Tibial nerve (tissue), 4 donors: ENCODE measurements at places on chromosomes 4 and X. TPM values are rescaled to one million over a fixed set of nuclear protein-coding genes. Genes with fewer than 3 reads are reported as not detected.

Gene FAM9C
- not detected for total RNA-seq

DNA sequence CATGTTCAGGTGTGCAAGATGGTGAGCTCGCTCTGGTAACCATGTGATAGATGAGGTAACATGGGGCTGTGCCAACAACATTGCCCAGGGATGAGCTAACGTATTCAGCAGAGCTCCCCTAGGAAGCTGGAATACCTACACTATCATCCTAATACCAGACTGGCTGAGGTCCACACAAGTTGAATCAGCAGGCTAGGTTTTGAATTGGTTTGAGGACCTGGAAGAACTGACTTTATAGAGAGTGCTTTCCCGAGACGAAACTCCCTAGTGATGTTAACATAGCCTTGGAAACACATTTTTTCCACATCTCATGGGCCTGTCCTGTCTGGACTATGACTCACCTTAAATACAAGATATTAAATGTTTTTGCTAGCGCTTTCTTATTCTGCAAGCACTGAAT, 56.7 kb downstream of the IGFBP7 start:
- no peak overlapping the region for H3K27ac ChIP-seq
- DNase-seq, result no peak
- no peak overlapping the region for H3K4me3 ChIP-seq

- H3K36me3 ChIP-seq, result no peaks in the 10 kb centered on the region
- no peaks in the 10 kb centered on the region for H3K27me3 ChIP-seq
- H3K4me1 ChIP-seq, result no peaks in the 10 kb centered on the region
- H3K27ac ChIP-seq, result peak overlapping the region; percentile 90
- DNase-seq, result peak; percentile 53
- H3K4me3 ChIP-seq, result peak overlapping the region; percentile 91
Measured at GRCh38 chr4:51843309-51844152, 578 bp downstream of the DCUN1D4 start.

GRCh38 chr4:9804918-9805317, 23.5 kb downstream of the DRD5 start:
- H3K27ac ChIP-seq, result no peak overlapping the region
- H3K4me3 ChIP-seq, result no peak overlapping the region
- H3K4me1 ChIP-seq, result no peaks in the 10 kb centered on the region
- no peak for DNase-seq
- H3K36me3 ChIP-seq, result no peaks in the 10 kb centered on the region
- H3K27me3 ChIP-seq, result no peaks in the 10 kb centered on the region

Gene H2BW2
- total RNA-seq, result not detected

DNA sequence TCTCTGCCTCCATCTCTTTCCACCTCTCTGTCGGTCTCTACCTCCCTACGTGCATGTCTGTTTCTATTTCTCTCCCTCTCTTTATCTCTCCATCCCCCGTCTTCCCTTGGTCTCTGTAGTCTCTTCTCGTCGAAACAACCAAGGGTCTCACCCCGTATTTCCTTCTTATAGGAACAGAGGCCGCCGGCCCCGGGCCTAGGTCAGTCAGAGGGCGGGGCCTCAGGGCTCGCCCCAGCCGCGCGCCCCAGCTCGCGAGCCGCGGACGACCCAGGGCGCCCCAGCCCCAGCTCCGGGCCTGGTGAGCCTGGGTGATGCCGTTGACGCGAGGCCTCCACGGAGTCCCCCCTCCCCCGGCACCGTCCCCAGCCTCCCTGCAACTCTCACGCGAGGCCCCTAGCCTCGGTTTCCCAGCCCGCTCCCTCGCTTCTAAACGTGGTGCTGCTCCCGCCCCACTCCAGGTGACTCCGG, 6.6 kb downstream of the TIMM17B start:
- peak overlapping the region; percentile 49 for H3K4me3 ChIP-seq
- DNase-seq, result no peak
- no peaks in the 10 kb centered on the region for H3K36me3 ChIP-seq
- H3K27me3 ChIP-seq, result no peaks in the 10 kb centered on the region

GRCh38 chrX:104325213-104325585, 70.5 kb upstream of the ESX1 start:
- no peaks in the 10 kb centered on the region for H3K36me3 ChIP-seq
- H3K4me1 ChIP-seq, result no peaks in the 10 kb centered on the region
- no peak for DNase-seq
- no peak overlapping the region for H3K4me3 ChIP-seq
- no peaks in the 10 kb centered on the region for H3K27me3 ChIP-seq

Gene CWH43
- total RNA-seq, result not detected

DNA sequence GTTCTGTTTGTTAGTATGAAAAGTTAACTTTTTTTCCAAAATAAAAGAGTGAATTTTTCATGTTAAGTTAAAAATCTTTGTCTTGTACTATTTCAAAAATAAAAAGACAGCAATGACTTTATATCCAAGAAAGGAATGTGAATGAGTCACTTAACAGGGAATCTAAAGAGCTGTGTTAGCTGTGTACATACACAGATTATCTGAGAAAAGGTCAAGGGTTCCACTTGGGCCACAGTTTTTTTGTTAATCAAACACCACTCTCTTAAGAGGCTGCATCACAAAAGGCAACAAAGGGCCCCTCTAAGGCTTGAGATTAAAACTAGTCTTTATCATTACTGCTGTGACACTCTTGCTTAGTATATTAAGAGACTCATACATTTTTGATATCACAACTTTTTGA, 82.1 kb downstream of the FIP1L1 start:
- no peaks in the 10 kb centered on the region for H3K27me3 ChIP-seq
- no peaks in the 10 kb centered on the region for H3K36me3 ChIP-seq
- H3K4me3 ChIP-seq, result no peak overlapping the region

GRCh38 chrX:120236687-120237479, 13.7 kb upstream of the ZBTB33 start:
- DNase-seq, result no peak
- peaks cover 4% of the 10 kb centered on the region for H3K27me3 ChIP-seq
- H3K4me1 ChIP-seq, result no peaks in the 10 kb centered on the region
- H3K27ac ChIP-seq, result no peak overlapping the region
- H3K36me3 ChIP-seq, result no peaks in the 10 kb centered on the region

Gene MTTP
- total RNA-seq, result not detected

GRCh38 chrX:5991393-5991792, 237.3 kb downstream of the NLGN4X start:
- DNase-seq, result no peak
- no peak overlapping the region for H3K27ac ChIP-seq
- H3K36me3 ChIP-seq, result no peaks in the 10 kb centered on the region
- no peaks in the 10 kb centered on the region for H3K27me3 ChIP-seq
- no peaks in the 10 kb centered on the region for H3K4me1 ChIP-seq

Gene CLCN3
- total RNA-seq, result 30.6 TPM

DNA sequence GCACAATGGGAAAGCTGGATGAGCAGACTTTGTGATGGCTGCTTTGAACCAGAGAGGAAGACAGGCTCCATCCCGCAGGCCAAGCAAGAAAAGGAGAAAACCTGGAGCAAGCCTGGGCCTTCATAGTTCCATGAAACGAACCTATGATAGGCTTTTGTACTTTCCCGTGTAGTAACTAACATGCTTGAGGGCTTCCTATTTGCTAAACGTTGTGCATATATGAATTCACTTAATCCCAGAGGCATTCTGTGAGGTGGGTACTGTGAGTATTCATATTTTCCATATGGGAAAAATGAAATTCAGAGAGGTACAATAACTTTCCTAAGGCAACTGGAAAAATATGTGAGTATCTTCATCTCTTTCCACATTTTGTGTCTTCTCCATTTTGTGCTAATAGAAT, 13.6 kb upstream of the APBB2 start:
- H3K4me3 ChIP-seq, result no peak overlapping the region
- H3K27me3 ChIP-seq, result no peaks in the 10 kb centered on the region
- no peak for DNase-seq
- H3K4me1 ChIP-seq, result no peaks in the 10 kb centered on the region

- peak overlapping the region; percentile 60 for H3K4me3 ChIP-seq
- H3K27me3 ChIP-seq, result no peaks in the 10 kb centered on the region
- H3K36me3 ChIP-seq, result no peaks in the 10 kb centered on the region
- peaks cover 31% of the 10 kb centered on the region for H3K4me1 ChIP-seq
- peak overlapping the region; percentile 44 for H3K27ac ChIP-seq
Measured at GRCh38 chr4:142846729-142847596, 862 bp upstream of the INPP4B start.

DNA sequence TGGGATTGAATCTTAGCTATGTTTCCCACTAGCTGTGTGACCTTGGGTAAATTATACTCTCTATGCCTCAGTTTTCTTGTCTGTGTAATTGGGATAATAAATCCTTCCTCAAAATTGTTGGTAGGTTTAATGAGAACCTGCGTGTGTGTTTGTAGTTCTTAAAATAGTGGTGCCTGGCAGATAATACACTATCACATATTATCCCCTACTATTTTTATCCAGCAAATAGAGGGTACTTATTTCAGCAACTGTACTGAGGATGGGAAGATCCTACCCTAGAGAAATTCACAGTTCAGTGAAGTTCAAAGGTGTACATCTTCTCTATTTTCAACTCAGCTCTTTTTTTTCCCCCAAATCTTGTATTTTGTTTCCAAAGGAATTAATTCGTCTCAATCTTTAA, 17.2 kb downstream of the ABHD18 start:
- no peaks in the 10 kb centered on the region for H3K27me3 ChIP-seq
- no peak for DNase-seq
- no peak overlapping the region for H3K27ac ChIP-seq
- H3K4me3 ChIP-seq, result no peak overlapping the region
- H3K4me1 ChIP-seq, result no peaks in the 10 kb centered on the region

GRCh38 chrX:84475101-84475500, 27.2 kb downstream of the HDX start:
- H3K36me3 ChIP-seq, result no peaks in the 10 kb centered on the region
- no peak overlapping the region for H3K27ac ChIP-seq
- H3K4me1 ChIP-seq, result no peaks in the 10 kb centered on the region
- DNase-seq, result no peak
- no peaks in the 10 kb centered on the region for H3K27me3 ChIP-seq
- no peak overlapping the region for H3K4me3 ChIP-seq

DNA sequence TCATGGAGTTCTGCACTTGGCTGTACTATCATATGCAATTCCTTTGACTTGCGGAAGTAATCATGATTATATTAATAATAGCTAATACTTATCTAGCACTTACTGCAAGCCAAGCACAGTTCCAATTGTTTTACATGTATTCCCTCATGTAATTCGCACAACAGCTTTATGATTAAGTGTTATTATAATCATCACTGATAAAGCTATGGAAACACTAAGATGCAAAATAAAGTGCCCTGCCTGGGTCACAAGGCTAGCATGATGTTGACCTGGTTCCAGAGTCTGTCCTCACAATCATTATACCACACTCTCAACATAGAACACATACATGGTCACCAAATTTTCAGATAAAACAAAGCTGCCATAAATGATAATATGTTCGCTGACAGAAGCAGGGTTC, 234.6 kb downstream of the FMR1NB start:
- H3K27ac ChIP-seq, result no peak overlapping the region
- no peak overlapping the region for H3K4me3 ChIP-seq
- H3K4me1 ChIP-seq, result no peaks in the 10 kb centered on the region
- H3K27me3 ChIP-seq, result no peaks in the 10 kb centered on the region

DNA sequence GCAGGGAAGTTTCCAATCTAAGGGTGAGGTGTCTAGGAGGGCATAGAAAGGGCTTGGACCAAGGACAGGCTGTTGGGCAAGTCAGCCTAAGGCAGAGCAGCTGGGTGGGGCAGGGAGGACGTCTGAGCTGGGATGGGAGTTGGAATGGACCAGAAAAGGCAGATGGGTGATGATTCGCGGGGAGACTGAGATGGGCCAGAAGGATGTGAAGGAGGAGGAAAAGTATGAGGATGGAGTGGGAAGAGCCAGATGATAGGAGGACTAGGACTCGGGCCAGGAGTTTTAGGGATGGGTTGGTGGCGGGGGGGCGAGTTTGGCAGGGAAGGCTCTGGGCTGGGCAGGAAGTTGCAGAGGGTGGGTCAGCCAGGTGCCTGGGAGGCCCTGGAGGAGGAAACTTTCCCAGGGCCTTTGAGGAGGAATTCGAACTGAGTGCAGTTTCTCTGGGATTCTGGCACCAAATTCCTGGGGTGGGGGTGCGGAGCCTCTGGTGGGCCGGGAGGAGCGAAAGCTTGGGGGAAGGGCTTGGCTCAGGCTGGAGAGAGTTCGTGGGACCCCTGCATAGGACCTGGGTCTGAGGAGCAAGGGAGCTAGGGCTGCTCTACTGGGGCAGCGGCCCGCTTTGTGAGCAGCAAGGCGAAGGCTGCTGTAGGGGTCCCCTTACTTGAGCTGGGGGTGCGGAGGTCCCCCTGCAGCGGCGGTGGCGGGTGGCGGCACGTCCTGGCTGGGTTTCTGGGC, 8.7 kb upstream of the TIMP1 start:
- peak overlapping the region; percentile 88 for H3K27ac ChIP-seq
- H3K36me3 ChIP-seq, result no peaks in the 10 kb centered on the region
- no peaks in the 10 kb centered on the region for H3K4me1 ChIP-seq

Gene HDX
- 3.7 TPM for total RNA-seq

Gene PDE6B
- total RNA-seq, result 1.3 TPM

Gene CXCL6
- 2.2 TPM for total RNA-seq

DNA sequence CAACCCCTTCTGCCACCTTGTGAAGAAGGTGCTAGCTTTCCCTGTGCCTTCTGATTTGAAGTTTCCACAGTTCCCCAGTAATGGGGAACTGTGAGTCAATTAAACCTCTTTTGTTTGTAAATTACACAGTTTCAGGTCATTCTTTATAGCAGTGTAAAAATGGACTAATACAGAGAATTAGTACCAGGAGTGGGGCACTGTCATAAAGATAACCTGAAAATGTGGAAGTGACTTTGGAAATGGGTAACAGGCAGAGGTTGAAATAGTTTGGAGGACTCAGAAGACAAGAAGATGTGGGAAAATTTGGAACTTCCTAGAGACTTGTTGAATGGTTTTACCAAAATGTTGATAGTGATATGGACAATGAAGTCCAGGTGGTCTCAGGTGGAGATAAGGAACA, 131.0 kb upstream of the HAND2 start:
- no peaks in the 10 kb centered on the region for H3K36me3 ChIP-seq
- H3K4me1 ChIP-seq, result no peaks in the 10 kb centered on the region
- no peak overlapping the region for H3K27ac ChIP-seq
